ENCODE measurements at places on chromosomes 16 and 17.

DNA sequence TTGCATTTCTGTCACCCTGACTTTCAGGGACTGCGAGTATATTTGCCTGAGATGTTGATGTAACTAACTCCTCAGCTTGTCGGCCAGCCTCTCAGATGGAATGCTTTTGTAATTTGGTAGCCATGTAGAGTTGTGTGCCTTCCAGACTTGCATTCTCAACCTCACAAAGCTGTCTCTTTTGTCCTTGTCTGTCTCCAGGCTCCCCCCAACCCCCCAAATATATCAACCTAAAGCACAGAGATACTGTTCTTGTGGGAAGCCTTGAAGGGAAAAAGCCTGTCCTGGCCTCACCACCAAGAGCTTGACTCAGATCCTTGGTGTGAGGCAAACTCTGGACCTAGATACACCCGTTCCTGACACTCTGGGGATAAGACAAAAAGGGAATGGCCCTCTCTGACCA is 18.4 kb downstream of the SAP30BP start:
- DNase-seq, result no peak

- DNase-seq, result no peak
Measured at GRCh38 chr16:4011225-4011939, 104.9 kb downstream of the ADCY9 start.

- no peak for DNase-seq
Measured at GRCh38 chr16:71338193-71338592, 20.3 kb upstream of the CALB2 start.

DNA sequence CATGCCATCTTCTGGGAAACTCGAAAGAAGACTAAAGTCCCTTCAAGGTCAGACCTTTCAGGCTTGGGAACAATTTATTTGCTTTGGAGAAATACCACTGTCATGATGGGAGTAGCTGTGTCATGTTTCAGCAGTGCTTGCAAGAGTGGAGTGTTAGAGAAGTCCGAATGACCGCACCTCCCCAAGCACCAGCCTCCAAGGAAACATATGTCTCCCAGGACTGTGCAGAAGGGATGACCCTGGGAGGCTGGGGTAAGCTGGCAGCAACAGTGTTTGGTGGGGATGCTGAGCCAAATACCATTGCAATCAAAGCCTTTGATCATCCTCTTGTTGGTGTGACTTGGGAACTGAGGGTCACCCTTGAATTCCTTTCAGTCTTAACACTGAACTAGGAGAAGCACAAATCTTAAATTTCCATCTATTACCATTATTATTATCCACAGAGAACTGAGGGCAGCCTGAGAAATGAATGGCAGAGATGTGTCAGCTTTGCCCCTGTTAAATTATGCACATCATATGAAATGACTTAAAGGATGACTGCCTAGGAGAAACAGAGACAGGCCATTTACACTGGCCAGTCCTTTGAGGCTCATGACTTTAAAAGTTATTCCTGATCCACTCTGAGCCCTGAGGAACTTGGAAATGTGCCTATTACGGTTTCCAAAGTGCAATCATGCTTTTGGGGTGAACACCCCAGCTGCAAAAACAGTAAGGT is 244.9 kb downstream of the CA10 start:
- DNase-seq, result no peak

- no peak for DNase-seq
Measured at GRCh38 chr17:52546990-52547389, 388.5 kb upstream of the CA10 start.

DNA sequence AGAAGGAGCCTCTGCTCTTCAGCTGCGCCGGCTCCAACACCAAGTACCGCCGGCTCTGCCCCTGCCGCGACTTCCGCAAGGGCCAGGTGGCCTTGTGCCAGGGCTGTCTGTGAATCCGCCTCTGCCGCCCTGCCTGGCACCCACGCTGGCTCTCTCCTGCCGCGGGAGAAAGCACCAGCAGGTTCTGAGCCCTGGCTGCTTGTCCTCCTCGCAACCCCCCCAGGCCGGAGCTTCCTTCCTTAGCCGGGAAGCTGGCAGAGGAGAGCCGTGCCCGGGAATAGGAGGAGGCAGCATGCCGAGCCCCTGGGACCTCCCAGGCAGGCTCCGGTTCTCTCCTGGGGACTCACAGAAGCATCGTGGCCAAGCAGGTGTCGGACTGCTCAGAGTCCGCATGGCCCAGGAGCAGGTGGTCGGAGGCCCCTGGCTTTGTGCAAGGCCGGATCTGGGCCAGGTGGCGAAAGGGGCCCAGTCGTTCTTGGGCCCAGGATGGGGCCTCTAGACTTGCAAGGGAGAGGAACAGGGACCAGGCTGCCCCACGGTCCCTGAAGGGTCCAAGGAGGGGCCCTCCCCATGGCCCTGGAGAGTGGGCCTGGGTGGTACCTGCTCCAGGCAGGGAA is 80.6 kb downstream of the MGAT5B start:
- no peak for DNase-seq

DNA sequence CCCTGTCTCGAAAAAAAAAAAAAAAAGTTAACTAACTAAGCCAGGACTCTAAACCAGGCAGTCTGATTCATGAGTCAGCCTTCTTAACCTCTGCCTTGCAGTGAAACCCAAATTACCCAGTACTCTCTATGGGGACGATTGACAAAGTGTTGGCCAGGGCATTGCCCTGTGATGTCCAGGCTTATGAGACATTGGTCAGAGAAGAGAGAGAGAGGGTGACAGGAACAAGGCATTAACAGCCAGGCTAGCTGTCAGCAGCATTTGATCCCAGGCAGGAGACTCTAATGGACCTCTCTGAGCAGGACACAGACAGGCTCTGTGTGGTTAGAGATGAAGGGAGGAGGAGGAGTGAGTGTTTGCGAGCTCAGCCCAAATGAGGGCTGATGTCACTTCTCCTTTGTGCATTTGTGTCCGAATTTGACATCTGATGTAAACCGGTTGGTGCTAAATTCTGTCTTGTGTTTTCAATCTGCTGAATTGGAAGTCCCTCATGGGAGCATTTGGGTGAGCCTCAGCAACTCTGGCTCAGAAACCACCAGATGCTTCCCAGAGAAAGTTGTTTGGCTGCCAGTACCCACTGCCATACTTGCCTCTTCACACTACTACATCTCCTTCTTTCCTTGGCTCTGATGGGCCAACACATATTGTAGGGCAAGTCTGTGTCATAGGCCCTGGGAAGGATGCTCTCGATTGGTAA is 4.3 kb upstream of the MYL4 start:
- no peak for DNase-seq
